ENCODE measurements at places on chromosomes 11 and 22. TPM values are rescaled to one million over a fixed set of nuclear protein-coding genes. Genes with fewer than 3 reads are reported as not detected.

The GRIK4 gene
- total RNA-seq: 3.6 TPM

The RIN1 gene
- total RNA-seq: 11.7 TPM

The EHBP1L1 gene
- total RNA-seq: 19.6 TPM

DNA sequence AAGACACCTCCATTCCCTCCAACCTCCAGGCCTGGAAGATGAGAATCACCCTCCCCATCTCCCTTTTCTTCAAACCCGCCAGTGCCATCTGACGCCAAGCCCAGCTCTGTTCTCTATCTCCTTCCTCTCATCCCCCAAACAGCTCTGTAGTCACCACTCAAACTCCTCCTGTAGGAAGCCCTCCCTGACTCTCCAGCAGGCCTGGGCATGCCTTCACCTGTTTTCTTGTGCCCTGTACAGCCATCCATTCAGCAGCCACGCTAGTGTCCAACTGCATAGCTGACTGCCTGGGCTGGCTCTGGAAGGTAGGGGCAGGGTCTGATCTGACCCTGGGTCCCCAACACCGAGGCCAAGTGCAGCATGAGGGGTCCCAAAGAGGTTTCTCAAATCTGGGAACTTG is 25.0 kb downstream of the GDPD5 start:
- no peak for DNase-seq

- DNase-seq: no peak
Measured at GRCh38 chr11:96167787-96168186, 175.2 kb downstream of the MAML2 start.

DNA sequence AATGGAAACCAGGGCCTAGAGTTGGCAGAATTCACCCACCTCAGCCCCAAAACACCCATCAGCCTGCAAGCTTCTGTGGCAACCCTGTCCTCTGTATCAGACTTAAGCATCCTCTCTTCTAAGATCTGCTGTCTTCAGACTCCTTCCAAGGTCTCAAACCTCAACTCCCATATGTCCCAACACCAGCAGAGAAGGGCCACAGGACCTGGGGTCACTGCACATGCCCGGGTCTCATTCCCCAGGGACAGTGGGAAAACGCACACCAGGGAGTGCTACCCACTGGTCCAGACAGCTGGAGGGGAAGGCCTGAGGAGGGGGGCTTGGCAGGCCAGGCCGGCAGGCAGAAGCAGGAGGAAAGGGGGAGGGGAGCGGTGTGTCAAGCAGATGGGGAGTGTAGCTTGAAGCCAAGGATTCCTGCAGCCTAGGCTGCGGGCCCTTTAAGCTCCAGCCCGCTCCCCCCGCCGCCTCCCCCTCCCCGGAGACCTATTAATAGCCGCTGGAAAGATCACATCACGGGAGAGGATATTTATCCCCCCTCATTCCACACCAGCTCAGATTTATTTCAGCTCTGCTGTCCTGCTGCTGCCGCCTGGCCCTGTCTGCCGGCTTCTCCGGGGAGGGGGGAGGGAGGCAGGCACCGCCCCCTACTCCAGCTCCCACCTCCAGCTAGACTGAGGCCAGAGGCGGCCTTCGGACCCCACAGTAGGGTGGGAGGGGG is 16.7 kb downstream of the BCL9L start:
- peak; percentile 75 for DNase-seq

GRCh38 chr11:115674937-115675544 is 170.8 kb upstream of the CADM1 start:
- DNase-seq: no peak

- no peak for DNase-seq
Measured at GRCh38 chr11:36333897-36334296, 37.8 kb downstream of the PRR5L start.

DNA sequence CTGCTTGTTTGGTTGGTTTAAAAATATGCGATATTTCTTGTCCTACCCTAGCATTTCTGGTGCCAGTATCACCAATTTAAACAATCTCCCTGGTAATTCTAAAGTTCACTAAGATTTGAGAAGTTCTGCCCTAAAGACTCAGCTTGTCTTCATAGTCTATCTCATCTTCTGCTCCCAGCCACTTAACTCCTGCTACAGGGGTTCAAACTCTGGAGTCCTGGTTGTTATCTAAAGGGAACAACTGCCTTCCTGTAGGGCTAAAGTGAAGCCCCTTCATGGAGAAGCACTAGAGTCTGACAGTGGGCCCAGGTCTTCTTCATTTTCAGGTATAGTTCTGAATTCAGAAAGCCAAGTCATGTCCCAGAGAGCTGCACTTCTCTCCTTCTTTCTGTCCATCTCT is 73.2 kb downstream of the CTNND1 start:
- no peak for DNase-seq

DNA sequence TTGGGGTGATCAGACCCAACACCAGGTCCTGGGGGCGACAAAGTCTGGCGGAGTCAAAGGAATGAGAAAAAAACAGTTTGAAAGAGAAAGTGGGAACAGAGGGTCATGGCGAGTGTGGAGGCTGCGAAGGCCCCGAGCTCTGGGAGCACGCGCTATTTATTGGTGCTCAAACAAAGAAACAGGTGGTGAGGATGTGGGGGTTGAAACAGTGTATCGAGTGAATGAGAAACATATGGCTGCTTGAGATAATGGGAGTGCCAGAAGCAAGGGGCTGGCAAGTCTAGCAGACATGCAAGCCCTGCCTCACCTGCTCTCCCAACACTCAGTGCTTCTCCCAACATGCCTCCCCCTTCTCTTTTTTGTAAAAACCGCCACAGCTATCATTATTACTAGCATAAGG is 7.8 kb upstream of the DUSP18 start:
- DNase-seq: no peak

GRCh38 chr11:133576351-133576750 is 44.0 kb upstream of the OPCML start:
- DNase-seq: no peak

DNA sequence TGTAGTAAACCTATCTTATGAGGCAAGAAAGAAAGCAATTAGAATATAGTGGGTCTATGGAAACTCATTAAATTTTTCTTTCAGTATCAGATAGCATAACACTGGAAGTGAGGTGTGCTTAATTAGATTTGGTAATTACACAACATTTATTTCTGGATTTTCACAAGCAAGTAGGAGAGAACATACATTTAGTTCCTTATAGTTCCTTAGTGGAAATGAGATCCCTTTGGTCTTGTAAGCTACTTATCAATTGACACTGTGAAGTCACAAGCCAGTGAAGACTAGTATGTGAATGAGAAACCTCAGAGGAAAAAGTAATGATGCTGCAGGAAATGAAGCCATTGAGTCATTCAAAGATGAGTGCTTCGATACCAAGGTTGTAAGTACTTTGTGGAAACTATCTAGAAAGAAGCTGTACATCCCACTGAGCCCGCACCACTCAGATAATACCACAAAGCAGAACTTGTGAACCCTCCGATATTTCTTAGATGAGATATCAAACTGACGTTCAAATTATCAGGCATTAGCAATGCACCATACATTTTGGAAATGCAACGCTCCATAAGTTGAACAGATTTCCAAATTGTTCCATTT is 53.5 kb downstream of the ENTHD1 start:
- no peak for DNase-seq

DNA sequence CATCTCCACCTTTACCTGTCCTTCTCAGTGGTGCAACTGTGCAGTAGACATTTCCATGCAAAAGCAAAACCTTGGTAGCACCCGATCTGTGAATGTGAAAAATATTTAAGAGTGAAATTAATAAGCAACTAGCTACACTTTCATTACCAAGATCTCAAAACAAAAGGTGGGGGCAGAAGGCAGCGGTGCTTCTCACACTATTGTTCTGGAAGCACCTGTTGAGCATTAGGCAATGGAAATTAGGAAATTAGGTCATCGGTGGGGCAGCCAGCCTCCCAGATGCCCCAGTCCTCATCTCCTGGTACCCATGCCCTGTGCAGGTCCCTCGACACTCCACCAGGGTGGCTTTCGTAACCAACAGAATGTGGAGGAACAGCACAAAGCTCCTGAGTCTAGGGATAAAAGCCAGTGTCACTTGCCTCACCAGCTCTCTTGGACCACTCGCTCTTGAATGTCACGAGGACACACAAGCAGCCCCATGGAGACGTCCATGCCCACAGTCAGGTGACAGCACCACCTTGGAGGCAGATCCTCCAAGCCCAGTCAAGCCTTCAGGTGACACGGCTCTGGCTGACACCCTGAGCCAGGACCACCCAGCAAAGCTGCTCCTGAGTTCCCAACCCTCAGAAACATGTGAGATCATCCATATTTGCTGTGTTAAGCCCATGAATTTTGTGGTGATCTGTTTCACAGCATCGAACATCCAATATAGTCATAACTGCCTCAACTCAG is 3.3 kb downstream of the LTO1 start:
- no peak for DNase-seq

- DNase-seq: no peak
Measured at GRCh38 chr11:126608658-126609057, 253.2 kb downstream of the ST3GAL4 start.

DNA sequence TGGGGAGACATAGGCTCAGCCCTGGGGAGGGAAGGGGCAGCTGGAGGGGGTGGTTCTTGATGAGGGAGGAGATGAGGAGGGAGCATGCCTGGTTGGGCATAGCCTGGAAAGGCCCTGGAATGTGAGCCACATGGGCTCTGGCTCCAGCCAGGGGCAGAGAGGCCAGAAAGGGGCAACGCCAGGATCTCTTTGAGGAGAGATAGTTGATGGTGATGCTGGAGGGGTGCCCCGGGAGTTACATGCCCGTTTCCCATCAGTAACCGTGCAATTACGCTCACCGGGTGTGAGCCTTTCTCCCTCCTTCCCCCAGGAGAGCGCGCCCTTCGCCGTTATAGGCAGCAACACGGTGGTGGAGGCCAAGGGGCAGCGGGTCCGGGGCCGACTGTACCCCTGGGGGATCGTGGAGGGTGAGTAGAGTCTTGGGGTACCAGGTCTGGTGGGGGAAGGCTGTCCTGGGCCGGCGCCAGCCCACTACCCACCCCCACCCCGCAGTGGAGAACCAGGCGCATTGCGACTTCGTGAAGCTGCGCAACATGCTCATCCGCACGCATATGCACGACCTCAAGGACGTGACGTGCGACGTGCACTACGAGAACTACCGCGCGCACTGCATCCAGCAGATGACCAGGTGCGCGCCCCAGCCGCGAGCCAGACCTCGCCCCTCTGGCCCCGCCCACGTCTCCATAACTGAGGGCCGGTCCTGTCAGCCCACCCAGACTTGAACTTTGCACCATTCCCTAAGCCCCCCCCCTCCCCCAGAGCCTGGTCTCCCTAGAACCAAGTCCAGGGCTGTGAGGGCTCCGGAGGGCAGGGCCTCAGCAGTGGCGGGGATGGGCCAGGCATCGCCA is 1.8 kb upstream of the GP1BB start:
- DNase-seq: no peak

DNA sequence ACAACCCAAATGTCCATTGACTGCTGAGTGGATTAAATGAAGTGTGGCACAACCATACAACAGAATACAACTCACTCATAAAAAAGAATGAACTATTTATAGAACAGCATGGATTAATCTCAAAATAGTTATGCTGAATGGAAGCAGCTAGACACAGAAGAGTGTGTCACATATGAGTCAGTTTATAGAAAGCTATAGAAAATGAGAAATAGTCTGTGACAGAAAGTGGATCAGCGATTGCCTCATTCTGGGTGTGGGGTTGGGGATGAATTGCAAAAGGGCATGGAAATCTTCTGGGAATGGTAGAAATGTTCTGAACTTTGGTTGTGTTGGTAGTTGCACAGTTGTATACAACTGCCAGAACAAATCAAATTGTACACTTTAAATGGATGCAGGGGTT is 37.4 kb downstream of the PRR5L start:
- DNase-seq: no peak

- DNase-seq: no peak
Measured at GRCh38 chr11:16846305-16846704, 107.9 kb downstream of the C11orf58 start.

- DNase-seq: no peak
Measured at GRCh38 chr11:11577932-11578911, 43.6 kb downstream of the GALNT18 start.

DNA sequence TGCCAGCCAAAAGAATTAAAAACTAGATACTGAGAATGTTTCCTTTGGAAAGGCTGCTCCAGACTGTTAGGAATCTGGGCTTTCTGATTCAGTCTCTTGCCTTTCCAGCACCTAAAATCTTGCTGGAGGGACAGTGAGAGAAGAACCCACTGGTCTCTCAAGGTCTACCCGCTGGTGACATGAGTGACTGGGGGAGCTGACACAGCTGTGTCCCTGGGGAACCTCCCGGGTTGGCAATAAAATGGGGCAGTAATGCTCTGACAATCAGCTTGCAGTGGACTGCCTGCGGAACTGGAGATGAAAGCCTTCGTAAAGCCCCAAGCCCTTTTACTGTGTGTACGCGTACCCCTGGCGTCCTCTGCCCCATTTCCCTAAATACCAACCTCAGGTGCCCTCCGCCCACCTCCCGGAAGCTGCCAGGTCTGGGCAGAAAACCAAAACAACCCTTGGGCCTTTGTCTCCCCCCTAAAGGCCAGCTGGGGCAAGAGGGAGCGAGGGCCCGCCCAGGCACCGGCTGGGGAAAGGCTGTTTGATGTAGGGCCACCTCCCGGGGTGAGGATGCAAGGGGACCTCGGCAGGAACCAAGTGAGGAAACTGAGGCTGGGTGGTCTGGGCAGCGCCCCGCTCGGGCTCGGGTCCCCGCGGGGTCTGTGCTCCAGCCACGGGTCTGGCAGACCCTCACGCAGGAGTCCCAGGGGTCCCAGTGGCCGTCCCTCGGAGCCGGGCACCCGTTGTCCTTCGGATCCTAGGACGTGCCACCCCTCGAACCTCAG is 741 bp downstream of the CARS1 start:
- no peak for DNase-seq

DNA sequence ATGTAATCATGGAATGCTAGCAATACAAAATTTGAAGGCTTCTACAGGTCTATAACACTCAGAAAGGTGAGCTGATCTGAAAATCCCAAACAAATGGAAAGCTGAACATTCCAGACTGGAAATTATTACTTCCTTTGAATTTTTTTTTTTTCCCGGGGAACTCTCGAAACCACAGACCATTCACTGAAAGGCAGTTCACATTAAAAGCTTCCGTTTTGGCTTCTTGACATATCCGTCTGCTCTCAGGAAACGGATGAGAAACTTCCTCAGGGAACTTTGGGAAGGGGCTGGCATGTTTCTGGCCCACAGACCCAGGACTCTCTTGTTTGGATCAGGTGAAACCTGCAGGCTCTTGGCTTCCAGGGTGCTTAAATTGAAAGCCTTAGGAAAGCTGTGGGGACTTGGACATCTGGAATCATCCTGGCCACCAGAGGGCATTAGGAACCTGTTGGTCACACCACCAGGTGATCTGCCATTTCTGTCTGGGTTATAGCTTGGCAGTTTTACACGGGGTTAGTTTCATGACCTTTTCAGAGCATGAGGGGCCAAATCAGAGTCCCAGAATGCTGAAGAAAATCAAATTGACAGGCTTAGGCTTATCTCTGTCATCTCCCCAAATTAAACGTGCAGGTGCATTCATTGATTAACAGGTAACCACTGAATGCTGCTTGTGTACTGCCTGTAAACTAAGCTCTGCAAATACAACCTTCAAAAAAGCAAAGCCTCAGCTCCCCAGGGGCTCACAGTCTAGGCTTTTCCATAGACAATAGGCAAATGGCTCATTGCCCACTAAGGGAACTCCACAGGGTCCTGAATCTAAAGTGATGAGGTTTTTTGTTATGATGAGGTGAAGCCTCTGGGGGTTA is 22.7 kb upstream of the GRAMD1B start:
- DNase-seq: peak; percentile 83
